Thoracic aorta (tissue), 2 donors: ENCODE measurements at places on chromosomes 3 and 15. TPM values are rescaled to one million over a fixed set of nuclear protein-coding genes. Genes with fewer than 3 reads are reported as not detected.

- H3K4me1 ChIP-seq: peaks cover 33% of the 10 kb centered on the region
- no peaks in the 10 kb centered on the region for H3K27me3 ChIP-seq
- H3K27ac ChIP-seq: no peak overlapping the region
- H3K36me3 ChIP-seq: no peaks in the 10 kb centered on the region
Measured at GRCh38 chr3:190130037-190130436, 9.3 kb upstream of the P3H2 start.

DNA sequence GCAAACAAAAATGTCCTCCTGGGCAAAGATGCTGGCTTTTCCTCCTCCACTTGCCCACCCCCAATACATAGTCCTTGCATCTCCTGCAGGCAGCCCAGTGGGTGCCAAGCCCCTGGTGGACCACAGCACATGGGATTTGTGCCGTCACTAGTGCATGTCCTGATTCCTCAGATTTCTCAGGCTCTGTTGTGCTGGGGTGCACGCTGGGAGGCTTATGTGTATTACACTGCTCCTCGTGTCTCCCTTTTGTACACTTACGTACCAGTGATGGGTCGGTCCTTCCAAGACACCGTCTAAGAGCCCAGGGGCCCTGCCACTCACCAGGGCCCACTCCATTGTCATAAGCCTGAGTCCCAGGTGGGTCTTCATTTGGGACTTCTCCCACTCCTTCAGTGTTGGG is 70.1 kb downstream of the PLXNA1 start:
- no peak overlapping the region for H3K27ac ChIP-seq
- H3K36me3 ChIP-seq: no peaks in the 10 kb centered on the region
- H3K4me1 ChIP-seq: peaks cover 42% of the 10 kb centered on the region
- DNase-seq: no peak
- H3K4me3 ChIP-seq: no peak overlapping the region

- no peak overlapping the region for H3K4me3 ChIP-seq
- H3K4me1 ChIP-seq: no peaks in the 10 kb centered on the region
Measured at GRCh38 chr15:76116138-76116885, 56.5 kb downstream of the TMEM266 start.

DNA sequence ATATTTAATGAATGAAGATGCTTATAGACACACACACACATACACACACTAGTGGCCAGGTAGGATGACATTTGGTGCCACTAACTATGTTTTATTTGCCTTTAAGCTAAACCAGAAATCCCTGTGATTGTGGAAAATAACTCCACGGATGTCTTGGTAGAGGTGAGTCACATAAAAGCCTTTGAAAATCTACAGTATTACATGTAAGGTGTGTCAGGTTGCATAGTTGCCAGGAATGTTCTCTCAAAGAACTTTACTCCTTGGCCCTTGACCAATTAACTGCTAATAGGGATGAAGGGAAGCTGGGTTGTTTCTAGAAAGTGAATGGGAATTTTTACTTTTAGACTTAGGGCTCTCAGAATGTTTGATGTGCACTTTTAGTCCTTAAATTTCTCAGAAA is 9.9 kb downstream of the ZBED2 start:
- H3K27ac ChIP-seq: no peak overlapping the region
- no peak overlapping the region for H3K4me3 ChIP-seq
- H3K4me1 ChIP-seq: no peaks in the 10 kb centered on the region
- DNase-seq: no peak
- H3K36me3 ChIP-seq: no peaks in the 10 kb centered on the region

- H3K27ac ChIP-seq: no peak overlapping the region
- no peak overlapping the region for H3K4me3 ChIP-seq
- DNase-seq: no peak
Measured at GRCh38 chr3:79871656-79872055, 103.9 kb upstream of the ROBO1 start.

DNA sequence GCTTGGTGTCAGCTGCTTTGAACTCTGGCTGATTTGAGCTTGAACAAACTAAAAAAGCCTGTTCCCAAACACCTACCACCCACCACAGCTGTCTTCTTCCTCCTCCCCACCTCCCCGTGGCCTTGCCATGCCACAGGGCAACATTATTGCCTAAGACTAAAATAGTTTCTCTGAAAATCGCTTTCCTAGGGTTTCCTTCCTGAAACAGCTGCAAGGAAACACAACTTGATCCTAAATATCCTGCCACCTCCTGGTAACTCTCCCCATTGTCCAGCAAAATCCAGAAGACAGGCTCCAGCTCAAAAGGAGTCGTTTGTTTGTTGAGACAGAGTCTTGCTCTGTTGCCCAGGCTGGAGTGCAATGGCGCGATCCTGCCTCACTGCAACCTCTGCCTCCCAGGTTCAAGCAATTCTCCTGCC is 193.9 kb upstream of the TPM1 start:
- H3K27ac ChIP-seq: no peak overlapping the region
- peaks cover 2% of the 10 kb centered on the region for H3K36me3 ChIP-seq
- no peak overlapping the region for H3K4me3 ChIP-seq
- H3K27me3 ChIP-seq: no peaks in the 10 kb centered on the region

- H3K4me1 ChIP-seq: peaks cover 5% of the 10 kb centered on the region
- no peaks in the 10 kb centered on the region for H3K27me3 ChIP-seq
- no peak for DNase-seq
- H3K36me3 ChIP-seq: no peaks in the 10 kb centered on the region
- no peak overlapping the region for H3K4me3 ChIP-seq
- no peak overlapping the region for H3K27ac ChIP-seq
Measured at GRCh38 chr3:23726811-23727548, 78.8 kb upstream of the UBE2E1 start.

DNA sequence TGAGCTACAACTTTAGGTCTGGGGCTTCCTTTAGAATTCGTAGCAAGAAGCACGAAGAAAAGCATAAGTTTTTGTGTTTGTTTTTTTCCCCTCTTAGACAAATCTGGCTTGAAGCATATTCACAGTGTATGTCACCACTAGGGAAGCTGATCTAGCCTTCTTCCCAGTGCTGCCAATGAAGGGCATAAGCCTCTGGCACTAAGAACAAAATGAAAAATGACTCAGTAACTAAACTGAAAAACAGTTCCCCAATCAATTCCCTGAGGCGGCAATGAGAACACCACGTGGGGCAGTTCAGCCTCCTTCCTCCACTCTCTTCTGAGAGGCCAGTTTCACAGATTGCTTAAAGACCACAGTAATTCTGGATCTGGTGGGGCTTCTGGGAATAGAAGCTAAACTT is 338.1 kb downstream of the GAP43 start:
- H3K4me3 ChIP-seq: no peak overlapping the region
- H3K4me1 ChIP-seq: no peaks in the 10 kb centered on the region
- DNase-seq: no peak

DNA sequence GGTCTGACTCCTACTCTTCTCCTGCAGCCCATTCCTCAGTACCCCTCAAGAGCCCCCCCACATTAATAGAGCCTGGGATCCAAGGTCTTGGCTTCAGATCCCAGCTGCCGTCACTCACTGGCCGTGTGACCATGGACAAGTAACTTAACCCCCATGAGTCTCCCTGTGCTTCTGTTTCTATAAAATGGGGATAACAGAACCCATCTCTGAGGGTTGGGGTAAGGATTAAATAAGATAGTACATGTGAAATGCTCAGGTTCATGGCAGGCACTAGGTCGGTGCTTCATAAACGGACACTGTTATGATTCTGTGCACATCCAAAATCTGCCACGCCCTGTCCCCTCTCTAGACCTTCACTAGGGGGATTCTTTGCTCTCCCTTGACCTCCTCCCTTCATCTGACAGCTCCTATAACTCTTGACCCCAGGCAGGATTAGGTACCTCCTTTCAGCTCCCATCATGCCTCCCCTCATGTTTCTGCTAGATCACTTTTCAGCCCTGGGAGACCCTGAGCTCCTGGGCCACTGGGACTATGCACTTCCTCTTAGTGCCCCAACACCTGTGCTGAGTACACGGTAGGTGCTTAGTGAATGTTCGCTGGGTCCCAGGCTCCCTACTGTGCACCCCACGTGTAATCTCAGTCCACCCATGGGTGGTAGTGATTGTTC is 1.5 kb downstream of the CAND2 start:
- H3K4me1 ChIP-seq: peaks cover 3% of the 10 kb centered on the region
- H3K36me3 ChIP-seq: no peaks in the 10 kb centered on the region
- H3K27me3 ChIP-seq: no peaks in the 10 kb centered on the region

DNA sequence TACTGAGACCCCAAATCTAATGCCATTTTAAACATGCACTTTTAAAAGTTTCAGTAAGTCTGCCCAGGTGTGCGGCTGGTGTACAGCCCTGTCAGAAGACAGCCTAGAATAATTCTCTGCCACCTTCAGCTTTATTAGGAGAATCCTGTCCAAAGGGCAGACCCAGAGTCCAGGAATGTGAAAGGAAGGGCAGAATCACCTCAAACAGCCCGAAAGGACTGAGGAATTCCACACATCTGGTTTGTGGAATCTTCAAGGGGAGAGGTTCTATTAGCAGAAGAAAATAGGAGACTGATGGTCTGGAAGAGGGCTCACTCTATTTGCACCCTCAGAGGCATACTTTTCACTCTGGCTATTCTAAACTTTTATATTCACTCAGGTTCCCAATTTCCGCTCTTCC is 46.6 kb downstream of the TYRO3 start:
- no peaks in the 10 kb centered on the region for H3K27me3 ChIP-seq
- no peak overlapping the region for H3K27ac ChIP-seq
- H3K36me3 ChIP-seq: no peaks in the 10 kb centered on the region
- no peak overlapping the region for H3K4me3 ChIP-seq
- H3K4me1 ChIP-seq: peaks cover 12% of the 10 kb centered on the region

DNA sequence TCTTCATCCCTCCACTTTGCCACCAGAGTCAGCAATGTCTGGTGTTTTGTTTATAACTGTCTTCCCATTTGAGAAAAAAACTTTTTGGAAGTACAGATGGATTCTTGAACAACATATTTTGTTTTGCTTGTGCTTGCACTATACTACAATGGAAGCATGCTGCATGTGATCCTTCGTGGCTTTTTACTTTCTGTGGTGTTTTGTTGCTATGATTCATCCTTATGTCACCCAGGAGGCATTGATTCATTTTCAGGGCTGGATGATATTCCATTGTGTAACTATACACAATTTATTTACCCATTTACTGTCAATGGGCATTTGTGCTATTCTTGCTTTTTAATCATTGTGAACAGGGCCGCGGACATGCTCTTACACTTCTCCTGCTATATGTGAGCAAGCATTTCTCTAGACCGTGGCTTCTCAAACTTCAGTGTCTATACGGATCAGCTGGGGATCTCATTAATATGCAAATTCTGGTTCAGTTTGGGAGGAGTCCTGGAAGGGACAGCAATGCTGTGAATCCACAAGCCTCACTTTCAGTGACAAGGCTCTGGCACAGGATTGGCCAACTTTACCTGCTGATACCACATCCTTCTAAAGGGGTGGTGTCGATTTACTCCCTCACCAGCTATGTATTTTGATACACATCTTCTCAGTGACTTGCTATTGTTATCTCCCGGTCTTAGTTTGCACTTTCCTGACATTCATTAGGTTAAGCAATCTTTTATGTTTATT is 65.9 kb downstream of the POLR2M start:
- no peak overlapping the region for H3K4me3 ChIP-seq
- H3K36me3 ChIP-seq: no peaks in the 10 kb centered on the region
- DNase-seq: no peak
- no peaks in the 10 kb centered on the region for H3K27me3 ChIP-seq
- H3K27ac ChIP-seq: no peak overlapping the region
- H3K4me1 ChIP-seq: peaks cover 5% of the 10 kb centered on the region

GRCh38 chr3:47104259-47104658 is 59.7 kb downstream of the SETD2 start:
- peaks cover 10% of the 10 kb centered on the region for H3K36me3 ChIP-seq
- DNase-seq: no peak
- H3K27me3 ChIP-seq: no peaks in the 10 kb centered on the region
- no peak overlapping the region for H3K4me3 ChIP-seq
- no peaks in the 10 kb centered on the region for H3K4me1 ChIP-seq

DNA sequence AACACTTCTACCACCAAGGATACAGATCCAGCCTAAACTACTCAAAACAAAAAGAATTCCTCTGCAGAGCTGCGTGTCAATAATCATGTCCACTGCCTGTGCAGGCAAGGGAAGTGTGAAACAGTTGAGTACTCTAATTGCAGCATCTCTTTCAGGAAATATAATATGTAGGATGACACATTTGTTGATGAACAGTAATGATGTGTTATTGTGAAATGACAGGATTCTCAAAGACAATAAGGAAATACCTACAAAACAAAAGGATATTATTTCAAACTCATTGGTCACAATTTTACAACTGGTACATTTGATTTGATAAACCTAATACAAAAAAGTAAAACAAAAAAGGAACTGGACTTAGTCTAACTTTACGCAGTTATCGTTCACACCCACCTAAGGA is 4.4 kb downstream of the SPG11 start:
- no peak overlapping the region for H3K4me3 ChIP-seq
- DNase-seq: no peak
- H3K36me3 ChIP-seq: peaks cover 10% of the 10 kb centered on the region

GRCh38 chr3:50652709-50653108 is 22.0 kb upstream of the DOCK3 start:
- no peaks in the 10 kb centered on the region for H3K36me3 ChIP-seq
- H3K27me3 ChIP-seq: no peaks in the 10 kb centered on the region
- DNase-seq: no peak
- H3K4me3 ChIP-seq: no peak overlapping the region

- no peaks in the 10 kb centered on the region for H3K27me3 ChIP-seq
- H3K4me1 ChIP-seq: no peaks in the 10 kb centered on the region
- no peak for DNase-seq
- H3K4me3 ChIP-seq: no peak overlapping the region
Measured at GRCh38 chr3:171949554-171949953, 89.8 kb upstream of the FNDC3B start.

GRCh38 chr3:156816091-156816793 is 9.9 kb upstream of the LEKR1 start:
- H3K4me1 ChIP-seq: peaks cover 16% of the 10 kb centered on the region
- DNase-seq: no peak
- peak overlapping the region; percentile 73 for H3K4me3 ChIP-seq
- H3K27me3 ChIP-seq: no peaks in the 10 kb centered on the region

DNA sequence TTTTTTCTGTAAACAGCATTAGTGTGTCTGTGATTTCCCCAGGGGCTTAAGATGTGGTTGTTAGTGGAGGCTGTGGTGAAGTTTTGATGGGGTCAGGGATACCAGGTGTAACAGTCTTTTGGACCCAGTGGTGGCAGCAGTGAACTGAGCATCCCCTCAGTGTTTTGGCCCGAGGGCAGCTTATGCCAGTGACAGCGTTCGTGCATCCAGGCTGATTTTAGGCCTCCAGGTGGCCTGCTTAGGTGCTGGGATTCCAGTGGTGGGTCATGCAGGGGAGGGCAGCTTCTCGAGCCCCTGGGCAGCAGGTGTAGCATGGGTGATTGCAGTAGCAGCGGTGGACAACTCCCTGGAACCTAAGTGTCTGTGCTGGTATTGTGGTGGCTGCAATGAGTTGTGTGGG is 29.2 kb downstream of the STT3B start:
- no peaks in the 10 kb centered on the region for H3K27me3 ChIP-seq
- no peak overlapping the region for H3K27ac ChIP-seq
- DNase-seq: no peak

Gene AGBL1
- not detected for total RNA-seq

Gene NR1I2
- total RNA-seq: not detected

Gene CP
- total RNA-seq: 58.1 TPM

Gene ACTRT3
- 2.7 TPM for total RNA-seq

Gene ALG1L2
- total RNA-seq: not detected

Gene IL16
- total RNA-seq: 11.1 TPM

Gene ECE2
- total RNA-seq: not detected

Gene CLDN18
- total RNA-seq: not detected

Gene UBE2Q2
- total RNA-seq: 40.2 TPM
